Cardiac muscle cell (in vitro differentiated cells and primary cell): ENCODE measurements at places on chromosomes 2 and 18.
A peak's percentile ranks its signal among the peaks of the same experiment; 100 is the strongest.

DNA sequence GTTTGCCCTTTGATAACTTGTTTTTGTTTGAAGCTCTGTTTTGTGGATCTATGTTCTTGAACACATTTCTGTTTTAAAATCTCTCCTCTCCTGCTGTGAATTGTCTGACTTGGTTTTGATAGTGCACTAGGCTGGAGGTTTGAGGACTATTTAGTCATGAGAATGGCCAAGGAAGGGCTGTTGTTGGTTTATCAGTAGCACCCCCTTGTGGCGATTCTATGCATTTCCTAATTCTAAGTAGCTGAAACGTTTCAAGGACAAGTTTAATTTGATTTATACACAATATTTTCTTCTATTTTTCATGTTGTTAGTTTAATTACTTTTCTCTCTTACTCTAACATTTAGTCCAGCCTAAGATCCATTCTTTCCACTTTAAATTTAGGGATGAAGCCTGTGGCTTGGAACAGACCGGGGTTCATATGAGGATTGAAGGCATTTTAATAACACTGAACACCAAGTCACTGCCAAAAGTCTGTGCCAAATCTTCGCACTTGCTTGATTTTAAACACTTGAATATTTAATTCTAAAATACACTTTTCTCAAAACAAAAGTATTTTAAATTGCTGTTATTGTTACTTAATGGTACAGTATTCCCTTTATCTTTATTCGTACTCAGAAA lies 166.0 kb downstream of the SOCS6 start:
- H3K27ac ChIP-seq = no peak overlapping the region
- H3K4me1 ChIP-seq = no peaks in the 10 kb centered on the region
- no peaks in the 10 kb centered on the region for H3K36me3 ChIP-seq
- no peak overlapping the region for H3K4me3 ChIP-seq

DNA sequence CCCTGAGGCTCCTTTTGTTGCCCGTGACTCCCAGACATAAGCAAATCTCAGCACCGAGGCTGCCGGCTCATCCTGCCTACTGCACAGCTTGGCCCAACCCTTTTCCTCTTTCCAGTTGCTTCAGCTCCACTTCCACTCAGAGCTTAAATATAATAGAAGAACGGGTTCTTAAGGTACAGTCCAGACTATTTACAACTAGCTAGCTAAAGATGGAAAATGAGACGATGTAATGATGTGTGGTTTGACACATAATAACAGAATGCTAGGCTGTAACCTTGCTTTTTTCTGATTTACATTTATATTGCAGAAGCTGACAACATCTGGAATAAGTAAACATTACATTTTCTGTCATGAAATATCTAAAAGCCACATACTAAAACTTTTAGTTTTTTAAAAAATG lies 26.9 kb upstream of the ATP9B start:
- no peak overlapping the region for H3K4me3 ChIP-seq
- H3K36me3 ChIP-seq = no peaks in the 10 kb centered on the region
- no peak for DNase-seq
- no peaks in the 10 kb centered on the region for H3K27me3 ChIP-seq
- H3K27ac ChIP-seq = no peak overlapping the region

- peak overlapping the region; percentile 24 for H3K27ac ChIP-seq
- no peaks in the 10 kb centered on the region for H3K36me3 ChIP-seq
- peaks cover 18% of the 10 kb centered on the region for H3K4me1 ChIP-seq
- no peaks in the 10 kb centered on the region for H3K27me3 ChIP-seq
- DNase-seq = peak; percentile 19
Observed at GRCh38 chr2:27185331-27186026, 26.4 kb upstream of the ATRAID start.

DNA sequence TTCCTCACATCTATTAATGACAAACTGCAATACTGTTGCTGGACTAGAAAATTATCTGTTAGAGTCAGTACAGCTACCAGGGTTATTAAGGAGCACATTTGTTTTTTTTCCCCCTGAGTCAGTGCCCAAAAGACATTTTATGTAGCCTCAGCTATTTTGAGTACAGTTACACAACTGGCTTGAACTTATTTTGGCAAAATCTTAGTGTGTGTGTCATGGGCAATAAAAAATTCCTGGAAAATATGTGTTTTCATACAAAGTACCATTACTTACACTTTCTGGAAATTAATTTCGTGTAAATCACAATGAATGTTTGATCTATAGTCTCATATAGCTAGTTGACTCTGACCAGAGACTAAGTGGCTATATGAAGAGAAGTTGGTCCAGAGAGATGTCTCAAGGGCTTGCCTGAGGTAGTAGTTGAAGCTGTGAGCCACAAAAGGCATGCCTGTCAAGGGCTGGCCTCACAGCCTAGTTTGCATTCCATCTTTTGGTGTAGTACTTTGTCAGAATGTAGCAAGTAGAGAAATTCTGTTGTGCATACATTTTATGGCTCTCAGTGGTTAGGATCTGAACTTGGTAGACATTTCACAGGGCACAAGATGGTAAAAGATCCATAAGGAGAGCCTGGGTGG lies 283.4 kb downstream of the MTX2 start:
- H3K27ac ChIP-seq = no peak overlapping the region
- H3K4me3 ChIP-seq = no peak overlapping the region
- no peaks in the 10 kb centered on the region for H3K36me3 ChIP-seq
- peak; percentile 71 for DNase-seq

DNA sequence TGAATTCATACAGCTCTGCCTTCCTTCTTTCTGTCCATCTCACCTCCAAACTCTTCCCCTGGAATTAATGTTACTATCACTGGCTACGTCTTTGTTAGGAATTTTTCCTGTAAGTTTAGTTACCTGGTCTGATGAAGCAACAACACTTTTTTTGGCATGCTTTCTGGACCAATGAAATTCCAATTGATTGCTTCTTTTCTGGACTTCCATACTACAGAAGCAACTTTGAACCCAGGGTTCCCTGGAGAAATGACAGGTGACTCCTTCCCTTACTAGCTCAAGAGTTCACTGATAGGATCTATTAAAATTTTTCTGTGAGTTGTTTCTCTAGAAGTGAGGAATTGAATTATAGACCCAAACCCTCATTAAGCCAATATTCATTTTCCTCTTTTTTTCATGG lies 41.4 kb upstream of the STPG4 start:
- no peak for DNase-seq
- H3K4me3 ChIP-seq = no peak overlapping the region
- no peaks in the 10 kb centered on the region for H3K36me3 ChIP-seq
- H3K27ac ChIP-seq = no peak overlapping the region

DNA sequence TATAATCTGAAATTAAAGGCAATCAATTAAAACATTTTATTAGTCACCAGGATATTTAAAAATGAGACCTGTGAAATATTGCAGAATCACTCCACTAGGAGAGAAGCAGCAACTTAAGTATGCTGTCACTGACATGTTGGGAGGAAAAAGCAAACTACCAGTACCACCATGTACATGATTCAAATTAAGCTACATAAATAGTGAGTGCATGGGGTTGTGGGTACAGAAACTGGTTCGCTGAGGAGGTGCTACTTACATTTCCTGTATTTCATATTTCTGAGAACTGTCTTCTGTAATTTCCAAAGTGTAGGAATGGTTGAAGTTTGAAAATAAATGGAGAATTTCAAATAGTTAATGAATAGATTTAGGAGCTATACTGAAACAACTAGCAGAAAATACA lies 7.9 kb upstream of the NR4A2 start:
- no peaks in the 10 kb centered on the region for H3K36me3 ChIP-seq
- H3K4me3 ChIP-seq = no peak overlapping the region
- no peaks in the 10 kb centered on the region for H3K27me3 ChIP-seq
- no peak for DNase-seq
- H3K4me1 ChIP-seq = peaks cover 7% of the 10 kb centered on the region

DNA sequence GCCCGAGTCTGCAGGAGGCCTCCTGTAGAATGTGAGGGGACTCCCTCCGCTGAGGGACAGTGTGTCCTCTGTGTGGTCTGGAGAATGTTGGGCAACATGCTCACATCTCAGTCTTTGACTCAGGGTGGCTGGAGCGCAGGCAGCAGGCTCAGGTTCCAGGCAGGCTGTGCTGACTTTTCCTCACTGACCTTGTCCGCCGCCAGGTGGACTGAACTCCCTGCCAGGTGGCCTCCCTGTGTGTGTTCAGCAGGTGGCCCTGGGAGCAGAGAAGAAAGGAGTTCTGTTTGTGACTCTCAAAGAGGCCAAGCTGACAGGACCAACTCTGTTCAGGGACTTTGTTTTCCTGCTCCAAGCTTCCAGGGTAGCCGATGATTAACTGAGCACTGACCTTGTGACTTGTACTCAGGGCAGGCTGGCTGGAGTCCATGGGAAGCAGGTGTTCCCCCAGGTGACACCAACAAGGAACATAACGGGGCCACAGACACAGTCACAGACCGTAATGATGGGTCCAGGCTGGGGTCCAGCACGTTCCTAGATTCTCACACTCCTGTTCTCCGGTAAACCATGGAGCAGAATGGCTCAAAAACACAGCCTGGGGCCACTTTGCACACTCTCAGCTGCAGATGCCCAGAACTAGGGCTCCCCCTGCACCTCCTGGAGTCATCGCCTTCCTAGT lies 439.8 kb downstream of the RNF144A start:
- DNase-seq = no peak
- H3K36me3 ChIP-seq = no peaks in the 10 kb centered on the region
- no peaks in the 10 kb centered on the region for H3K27me3 ChIP-seq
- H3K4me1 ChIP-seq = peaks cover 9% of the 10 kb centered on the region
